ENCODE measurements at places on chromosomes 12 and 14.

GRCh38 chr12:118206107-118206412, 70.1 kb downstream of the PEBP1 start:
- DNase-seq = no peak

GRCh38 chr12:96400631-96401075, 414 bp upstream of the CDK17 start:
- no peak for DNase-seq

- DNase-seq = no peak
Observed at GRCh38 chr14:94769391-94770250, at the start of gene GSC. TSS of gene GSC (minus strand) at chr14:94770113. CDS start at chr14:94770015, 98 bp downstream.

- no peak for DNase-seq
Observed at GRCh38 chr14:35406506-35407305, 2.2 kb upstream of the NFKBIA start.

- DNase-seq = no peak
Observed at GRCh38 chr14:94028450-94028826, 2.3 kb downstream of the OTUB2 start.
